ENCODE measurements at places on chromosomes 1 and 21.

- DNase-seq: peak; percentile 70
These were observed 9.2 kb upstream of the EVA1C start for GRCh38 chr21:32403201-32403777.

DNA sequence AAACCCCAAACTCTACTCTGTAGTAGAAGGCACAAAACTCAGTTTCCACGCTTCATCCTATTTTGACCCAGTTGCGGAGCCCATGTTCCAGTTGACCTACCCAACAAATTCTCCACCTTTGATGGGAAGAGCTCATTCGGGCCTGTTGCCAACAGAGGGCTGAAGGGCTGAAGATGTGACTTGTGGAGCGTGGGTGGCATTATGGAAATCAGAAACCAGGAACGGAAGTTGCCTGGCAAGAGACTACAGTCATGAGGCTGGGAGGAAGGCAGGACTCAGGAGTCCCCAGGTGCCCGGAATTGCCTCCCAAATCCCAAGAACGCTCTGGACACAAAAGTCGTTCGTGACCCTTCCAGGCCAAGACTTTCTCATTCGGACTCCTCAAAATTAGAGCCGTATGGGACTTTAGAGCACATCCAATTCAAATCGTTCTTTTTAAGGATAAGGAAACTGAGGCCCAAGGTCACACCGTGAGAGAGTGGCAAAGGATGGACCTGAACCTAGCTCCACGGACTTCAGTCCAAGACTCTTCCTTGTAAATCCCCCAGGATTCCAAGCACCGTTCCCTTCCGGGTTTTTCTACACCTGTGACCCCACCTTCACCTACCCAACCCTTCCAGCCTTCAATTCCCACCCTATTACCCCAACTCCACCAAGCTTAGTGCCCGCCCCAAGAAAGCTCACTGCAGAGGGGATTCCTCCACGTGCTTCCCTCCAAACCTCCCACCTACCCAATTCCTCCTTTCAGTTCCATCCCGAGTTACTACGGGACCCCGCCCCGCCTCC, 739 bp downstream of the SMG5 start:
- DNase-seq: peak; percentile 59

GRCh38 chr21:44551340-44551961, at the start of gene KRTAP10-2:
Gene KRTAP10-2, minus strand, starts transcription at chr21:44551505. Its CDS starts 47 bp downstream, at chr21:44551458.
- no peak for DNase-seq

GRCh38 chr1:217896490-217896889, 265.3 kb downstream of the SPATA17 start:
- DNase-seq: no peak

DNA sequence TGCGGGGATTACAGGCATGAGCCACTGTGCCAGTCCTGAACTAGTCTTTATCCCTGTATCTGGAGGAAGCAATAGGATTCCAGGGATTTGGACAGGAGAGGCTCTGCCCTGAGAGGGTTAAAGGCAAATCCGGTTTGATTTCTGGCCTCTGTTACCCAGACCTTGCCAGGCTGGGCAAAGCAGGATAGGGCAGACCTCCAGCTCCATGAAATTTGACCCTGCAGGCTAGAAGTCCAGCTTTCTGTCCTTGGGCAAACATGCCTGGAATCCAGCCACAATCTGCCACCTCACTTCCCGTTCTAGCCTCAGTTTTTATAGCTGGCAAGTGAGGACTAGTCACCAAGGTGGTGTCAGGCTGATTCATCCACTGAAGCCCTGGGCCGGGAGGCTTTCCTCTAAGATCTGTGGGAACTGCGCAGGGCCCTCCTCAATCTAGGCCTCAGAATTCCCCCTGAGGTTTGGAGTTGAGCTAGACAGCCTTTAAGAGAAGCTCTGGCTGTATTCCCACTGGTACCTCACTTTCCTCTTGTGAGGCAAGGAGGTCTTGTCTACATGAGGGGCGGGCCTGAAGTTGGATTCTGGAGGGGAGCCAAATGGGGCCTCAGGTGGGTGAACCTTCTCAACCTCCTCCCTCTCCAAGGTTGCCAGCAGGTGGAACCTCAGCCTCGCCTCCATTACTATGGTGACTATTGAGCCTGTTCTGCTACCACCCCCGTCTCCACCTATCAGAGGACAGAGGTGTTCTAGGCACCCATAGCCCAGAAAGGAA, 7.0 kb upstream of the P3R3URF start:
- DNase-seq: no peak

GRCh38 chr1:11938722-11939526, 4.4 kb downstream of the PLOD1 start:
- DNase-seq: no peak

GRCh38 chr1:186793582-186793927, 35.2 kb upstream of the PLA2G4A start:
- DNase-seq: no peak

GRCh38 chr1:163610486-163610885, 288.7 kb downstream of the NUF2 start:
- no peak for DNase-seq

Measured in stimulated activated CD4-positive, alpha-beta T cell treated with anti-CD3 and anti-CD28 coated beads, Interleukin-15, amount 100 ng/mL, for 24 hours (primary cell).